Activated naive CD4-positive, alpha-beta T cell treated with anti-CD3 and anti-CD28 coated beads, Interleukin-2, amount 50 U/mL, for 16 hours (primary cell): ENCODE measurements at places on chromosomes 7 and 10.

- DNase-seq, result no peak
These were observed 164.7 kb downstream of the CAMK1D start for GRCh38 chr10:12513775-12514673.

GRCh38 chr7:73932364-73932763, 71.4 kb downstream of the TMEM270 start:
- no peak for DNase-seq

- DNase-seq, result no peak
These were observed 7.2 kb downstream of the SFMBT2 start for GRCh38 chr10:7403620-7404019.

- no peak for DNase-seq
These were observed 335.9 kb downstream of the WDR37 start for GRCh38 chr10:1392127-1392526.

DNA sequence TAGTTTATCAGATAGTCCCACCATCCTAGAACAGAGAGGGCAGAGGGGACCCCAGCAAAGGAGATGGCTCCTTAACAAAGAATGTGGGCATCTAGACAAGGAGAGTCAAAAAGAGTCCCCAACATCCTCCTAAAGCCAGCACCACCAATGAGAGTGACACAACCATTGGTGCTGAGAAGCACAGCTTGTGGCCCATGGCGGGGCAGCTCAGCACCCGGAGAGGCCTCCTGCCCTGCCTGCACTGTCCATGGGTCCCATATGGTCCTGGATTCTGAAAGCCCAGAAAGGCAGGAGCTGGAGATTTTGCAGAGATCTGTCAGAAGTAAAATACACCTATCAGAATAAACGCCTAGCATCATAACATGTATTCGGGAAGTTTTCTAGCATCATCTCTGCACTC, 311.8 kb upstream of the ZNF32 start:
- DNase-seq, result no peak

DNA sequence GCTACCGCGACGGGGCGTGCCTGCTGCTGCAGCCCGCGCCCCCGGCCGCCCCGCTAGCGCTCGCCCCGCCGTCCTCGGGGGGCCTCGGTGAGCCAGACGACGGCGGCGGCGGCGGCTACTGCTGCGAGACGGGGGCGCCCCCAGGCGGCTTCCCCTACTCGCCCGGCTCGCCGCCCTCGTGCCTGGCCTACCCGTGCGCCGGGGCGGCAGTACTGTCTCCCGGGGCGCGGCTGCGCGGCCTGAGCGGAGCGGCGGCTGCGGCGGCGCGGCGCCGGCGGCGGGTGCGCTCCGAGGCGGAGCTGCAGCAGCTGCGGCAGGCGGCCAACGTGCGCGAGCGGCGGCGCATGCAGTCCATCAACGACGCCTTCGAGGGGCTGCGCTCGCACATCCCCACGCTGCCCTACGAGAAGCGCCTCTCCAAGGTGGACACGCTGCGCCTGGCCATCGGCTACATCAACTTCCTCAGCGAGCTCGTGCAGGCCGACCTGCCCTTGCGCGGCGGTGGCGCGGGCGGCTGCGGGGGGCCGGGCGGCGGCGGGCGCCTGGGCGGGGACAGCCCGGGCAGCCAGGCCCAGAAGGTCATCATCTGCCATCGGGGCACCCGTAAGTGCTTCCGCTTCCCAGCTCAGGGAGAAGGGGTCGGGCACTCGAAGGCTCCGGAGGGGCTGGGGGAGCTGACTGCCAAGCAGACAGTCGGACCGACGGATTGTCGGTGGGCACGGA, 761 bp downstream of the PTF1A start:
- no peak for DNase-seq

DNA sequence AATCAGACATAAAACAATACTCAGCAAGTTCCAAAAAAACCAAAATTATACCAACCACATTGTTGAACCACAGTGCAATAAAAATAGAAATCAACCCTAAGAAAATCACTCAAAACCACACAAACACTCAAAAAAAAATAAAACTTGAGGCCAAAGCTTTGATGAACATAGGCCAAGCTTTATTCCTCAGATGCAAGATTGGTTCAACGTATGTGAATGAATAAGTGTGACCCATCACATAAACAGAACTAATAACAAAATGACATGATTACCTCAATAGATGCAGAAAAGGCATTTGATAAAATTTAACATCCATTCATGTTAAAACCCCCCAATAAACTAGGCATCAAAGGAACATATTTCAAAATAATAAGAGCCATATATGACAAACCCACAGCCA, 506.1 kb upstream of the FZD8 start:
- no peak for DNase-seq

- DNase-seq, result no peak
These were observed 104.2 kb upstream of the CDCA7L start for GRCh38 chr7:22049766-22050500.

DNA sequence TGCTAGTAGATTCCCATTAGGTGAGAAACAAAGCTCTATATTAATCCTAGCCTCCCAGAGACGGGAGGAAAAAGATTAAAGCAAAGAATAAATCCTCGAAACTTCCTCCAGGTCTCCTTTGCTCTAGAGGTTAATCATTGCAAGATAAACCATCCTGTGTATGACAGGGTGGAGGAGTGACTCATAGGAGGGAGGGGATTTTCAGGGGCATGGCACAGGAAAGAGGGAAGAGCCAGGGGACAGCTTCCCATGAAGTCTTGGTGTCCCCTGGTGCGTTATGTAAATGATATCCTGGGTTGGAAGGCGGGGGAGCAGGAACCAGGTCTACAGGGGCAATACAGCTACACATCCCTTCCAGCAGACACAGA, 780 bp downstream of the CYP3A5 start:
- DNase-seq, result no peak

DNA sequence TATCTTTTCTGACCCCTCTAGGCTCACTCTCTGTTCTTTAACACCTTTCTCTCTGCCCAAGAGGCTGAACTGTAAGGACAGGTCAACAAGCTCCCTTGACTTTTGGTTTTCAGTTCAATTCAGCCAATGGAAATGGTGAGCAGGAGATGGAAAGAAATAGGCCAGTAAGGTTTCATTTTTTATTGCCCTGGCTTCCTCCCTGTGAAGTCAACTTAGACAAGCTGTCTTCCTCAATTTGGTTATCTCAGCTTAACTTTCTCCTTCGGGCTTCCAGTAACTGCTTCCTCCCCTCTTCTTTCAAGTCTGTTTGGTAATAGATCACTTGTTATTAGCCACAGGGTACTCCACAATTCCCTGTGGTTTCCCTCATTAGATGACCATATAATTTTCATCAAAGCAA, 19.7 kb downstream of the LIPK start:
- no peak for DNase-seq

- DNase-seq, result no peak
These were observed 54.0 kb downstream of the RAPGEF5 start for GRCh38 chr7:22302951-22303423.

DNA sequence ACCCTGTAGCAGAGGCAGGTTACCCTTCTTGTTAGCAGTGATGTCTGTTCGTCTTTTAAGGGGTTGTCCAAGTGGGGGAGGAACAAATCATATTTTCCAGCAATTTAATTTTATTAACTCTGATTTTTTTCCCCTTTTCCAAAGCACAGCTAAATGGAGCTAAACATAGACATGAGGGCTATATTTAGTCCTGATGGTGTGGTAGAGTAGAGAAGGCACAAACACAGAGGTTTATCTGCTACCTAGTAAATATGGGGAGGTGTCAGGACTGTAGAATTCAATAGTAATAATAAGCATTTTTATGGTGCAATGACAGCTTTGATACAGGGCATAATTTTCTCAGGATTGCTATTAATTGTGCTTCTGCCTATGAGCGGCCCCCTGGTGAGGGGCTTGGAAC, 22.5 kb downstream of the LRRC4 start:
- no peak for DNase-seq

GRCh38 chr7:100951888-100952560, 2.7 kb downstream of the MUC3A start:
- no peak for DNase-seq

GRCh38 chr7:93977211-93977950, 26.8 kb downstream of the BET1 start:
- DNase-seq, result no peak

- no peak for DNase-seq
These were observed 18.6 kb downstream of the NEUROG3 start for GRCh38 chr10:69554611-69555010.

- DNase-seq, result no peak
These were observed 51.3 kb downstream of the PRTFDC1 start for GRCh38 chr10:24900888-24901685.

DNA sequence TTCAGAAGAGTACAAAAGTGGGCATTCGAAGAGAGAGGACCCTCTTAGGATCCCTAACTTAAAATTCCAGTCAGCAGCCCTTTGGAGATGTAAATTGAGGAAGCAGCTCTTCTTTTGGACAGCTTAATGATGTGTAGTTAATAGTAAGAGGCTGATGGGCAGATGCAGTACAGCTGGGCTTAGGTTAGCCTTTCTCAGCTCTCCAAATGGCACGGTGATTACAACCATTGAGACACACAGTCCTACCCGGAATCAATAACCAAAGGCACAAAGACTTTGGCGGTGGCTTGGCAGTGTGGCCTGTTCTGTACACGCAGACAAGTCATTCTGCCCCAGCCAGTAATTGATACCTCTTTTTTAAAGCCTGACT, 26.8 kb downstream of the GAD2 start:
- no peak for DNase-seq

DNA sequence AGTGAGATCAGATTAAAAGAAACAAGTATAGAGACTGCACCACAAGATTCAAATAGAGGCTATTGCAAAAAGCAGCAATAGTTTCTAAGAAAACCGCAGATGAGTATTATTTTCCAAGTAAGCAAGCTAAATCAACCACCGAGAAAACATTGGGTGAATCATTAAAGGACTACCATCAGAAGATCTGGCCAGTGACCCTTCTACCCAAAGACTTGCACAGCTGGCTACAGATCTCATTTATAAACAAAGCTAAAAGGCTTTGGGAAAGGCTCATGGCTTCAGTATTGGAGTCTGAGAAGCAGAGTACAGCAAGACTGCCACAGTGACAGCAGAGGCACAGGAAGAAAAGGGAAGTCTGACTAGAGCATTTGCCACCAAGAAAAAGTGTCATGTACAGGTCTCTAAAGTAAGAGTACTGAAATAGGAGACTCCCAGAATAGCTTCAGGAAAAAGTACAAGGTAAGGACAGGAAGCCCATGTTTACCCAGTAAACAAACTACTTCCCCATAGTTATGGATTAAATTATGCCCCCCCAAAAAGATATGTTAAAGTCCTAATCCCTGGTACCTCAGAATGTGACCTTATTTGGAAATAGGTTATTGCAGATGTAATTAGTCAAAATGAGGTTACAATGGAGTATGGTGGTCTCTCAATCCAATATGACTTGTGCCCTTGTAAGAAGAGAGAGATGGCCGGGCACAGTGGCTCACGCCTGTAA, 19.0 kb downstream of the STEAP1 start:
- no peak for DNase-seq

DNA sequence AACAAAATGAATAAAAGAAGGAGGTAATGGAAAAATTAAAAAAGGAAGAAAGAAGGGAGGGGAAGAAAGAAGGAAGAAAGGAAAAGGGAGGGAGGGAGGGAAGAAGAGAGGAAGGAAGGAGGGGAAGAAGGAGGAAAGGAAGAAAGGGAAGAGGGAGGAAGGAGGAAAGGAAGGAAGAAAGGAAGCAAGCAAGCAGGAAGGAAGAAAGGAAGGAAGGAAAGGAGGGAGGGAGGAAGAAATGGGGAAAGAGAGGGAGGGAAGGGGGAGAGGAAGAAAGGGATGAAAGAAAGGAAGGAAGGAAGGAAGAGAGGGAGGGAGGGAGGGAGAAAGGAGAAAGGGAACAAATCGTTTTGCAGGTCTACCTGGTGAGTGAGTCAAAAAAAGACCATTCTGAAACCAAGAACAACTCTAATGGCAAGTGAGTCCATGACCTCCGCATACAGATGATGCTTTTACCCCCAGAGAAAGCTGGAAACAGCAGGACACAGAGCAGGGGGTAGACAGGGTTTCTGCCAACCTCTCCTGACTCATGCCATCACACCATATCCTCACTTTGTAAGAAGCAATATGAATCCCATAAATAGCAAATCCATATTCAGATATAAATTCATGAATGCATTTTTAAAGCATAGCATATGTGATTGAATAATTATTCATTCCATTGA, 1112.9 kb upstream of the AUTS2 start:
- DNase-seq, result no peak

- peak; percentile 19 for DNase-seq
These were observed 4.2 kb downstream of the MKX start for GRCh38 chr10:27741173-27742091.

DNA sequence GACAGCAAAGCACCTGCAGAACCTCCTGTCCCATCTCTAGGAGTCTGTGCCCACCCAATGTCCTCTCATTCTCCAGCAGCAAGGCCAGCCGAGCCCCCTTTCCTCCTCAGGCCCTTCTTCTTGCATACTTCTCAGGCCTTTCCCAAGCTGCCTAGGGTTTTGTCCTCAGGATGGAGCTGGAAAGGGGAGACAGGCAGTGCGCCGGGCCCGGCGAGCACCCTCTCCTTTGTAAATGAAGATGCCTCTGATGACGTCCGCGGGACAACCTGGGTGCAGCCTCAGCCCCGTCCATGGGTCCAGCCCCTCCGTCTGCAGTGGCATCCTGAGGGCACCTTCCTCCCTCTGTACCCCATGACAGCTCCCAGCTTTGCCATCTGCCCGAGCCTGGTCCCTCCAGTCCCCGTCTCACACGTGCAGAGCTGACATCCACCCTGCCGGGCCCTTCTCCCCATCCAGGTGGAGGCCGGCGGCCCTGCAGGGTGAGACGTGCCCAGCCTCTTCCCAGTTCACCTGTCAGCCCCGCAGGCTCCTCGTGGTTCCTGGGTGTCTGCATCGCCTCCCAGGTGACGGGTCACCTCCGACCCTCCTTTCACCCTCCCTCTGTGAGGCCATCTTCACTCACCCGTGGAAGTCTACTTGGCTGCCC, 36.4 kb downstream of the JAKMIP3 start:
- DNase-seq, result no peak

GRCh38 chr7:69246758-69247157, 351.5 kb upstream of the AUTS2 start:
- no peak for DNase-seq

DNA sequence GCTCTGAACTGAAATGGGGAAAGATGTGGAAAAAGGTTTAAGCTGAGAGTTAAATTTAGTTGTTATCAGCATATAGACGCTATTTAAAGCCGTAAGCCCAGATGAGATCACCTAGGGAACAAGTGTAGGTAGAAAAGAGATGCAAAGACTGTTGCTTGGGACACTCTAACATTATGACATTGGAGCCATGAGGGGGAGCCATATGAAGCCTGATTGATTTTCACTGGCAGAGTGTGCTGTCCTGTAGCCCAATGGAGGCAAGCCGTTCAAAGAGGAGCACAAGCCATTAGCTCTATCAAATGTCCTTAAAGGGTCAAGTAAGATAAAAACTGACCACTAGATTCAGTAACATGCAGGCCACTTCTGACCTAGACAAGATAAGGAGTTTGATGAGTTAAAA, 223.3 kb downstream of the TWIST1 start:
- no peak for DNase-seq
